Thoracic aorta (tissue), 2 donors: ENCODE measurements at places on chromosomes 1 and 21. TPM values are rescaled to one million over a fixed set of nuclear protein-coding genes. Genes with fewer than 3 reads are reported as not detected.

- no peaks in the 10 kb centered on the region for H3K27me3 ChIP-seq
- H3K4me3 ChIP-seq: no peak overlapping the region
- peaks cover 7% of the 10 kb centered on the region for H3K36me3 ChIP-seq
- no peak for DNase-seq
Measured at GRCh38 chr1:203685168-203685567, 58.5 kb downstream of the ATP2B4 start.

DNA sequence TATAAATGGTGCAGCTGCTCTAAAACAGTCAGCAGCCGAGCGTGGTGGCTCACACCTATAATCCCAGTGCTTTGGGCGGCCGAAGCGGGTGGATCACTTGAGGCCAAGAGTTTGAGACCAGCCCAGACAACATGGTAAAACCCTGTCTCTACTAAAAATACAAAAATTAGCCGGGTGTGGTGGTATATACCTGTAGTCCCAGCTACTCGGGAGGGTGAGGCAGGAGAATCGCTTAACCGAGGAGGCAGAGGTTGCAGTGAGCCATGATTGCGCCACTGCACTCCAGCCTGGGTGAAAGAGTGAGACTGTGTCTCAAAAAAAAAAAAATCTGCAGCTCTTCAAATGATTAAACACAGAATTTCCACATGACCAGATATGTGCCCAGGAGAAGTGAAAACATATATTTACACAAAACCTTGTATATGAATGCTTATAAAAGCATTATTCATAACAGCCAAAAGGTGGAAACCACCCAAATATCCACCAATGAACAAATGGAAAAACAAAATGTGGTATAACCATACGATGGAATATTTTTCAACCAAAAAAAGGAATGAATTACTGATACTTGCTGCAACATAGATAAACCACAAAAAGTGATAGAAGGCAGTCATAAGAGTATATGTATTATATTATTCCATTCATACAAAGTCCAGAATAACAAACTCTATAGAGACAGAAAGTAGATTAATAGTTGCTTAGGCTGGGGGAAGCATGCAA, 14.1 kb downstream of the EPS15 start:
- H3K4me1 ChIP-seq: peaks cover 42% of the 10 kb centered on the region
- no peak overlapping the region for H3K4me3 ChIP-seq
- no peaks in the 10 kb centered on the region for H3K27me3 ChIP-seq
- no peaks in the 10 kb centered on the region for H3K36me3 ChIP-seq
- no peak for DNase-seq

- DNase-seq: no peak
- H3K4me1 ChIP-seq: no peaks in the 10 kb centered on the region
- H3K4me3 ChIP-seq: no peak overlapping the region
Measured at GRCh38 chr1:165882168-165882837, 54.9 kb downstream of the UCK2 start.

- peaks cover 2% of the 10 kb centered on the region for H3K4me1 ChIP-seq
- DNase-seq: no peak
- H3K4me3 ChIP-seq: no peak overlapping the region
- H3K36me3 ChIP-seq: no peaks in the 10 kb centered on the region
Measured at GRCh38 chr1:9916452-9916851, 6.4 kb upstream of the CTNNBIP1 start.

DNA sequence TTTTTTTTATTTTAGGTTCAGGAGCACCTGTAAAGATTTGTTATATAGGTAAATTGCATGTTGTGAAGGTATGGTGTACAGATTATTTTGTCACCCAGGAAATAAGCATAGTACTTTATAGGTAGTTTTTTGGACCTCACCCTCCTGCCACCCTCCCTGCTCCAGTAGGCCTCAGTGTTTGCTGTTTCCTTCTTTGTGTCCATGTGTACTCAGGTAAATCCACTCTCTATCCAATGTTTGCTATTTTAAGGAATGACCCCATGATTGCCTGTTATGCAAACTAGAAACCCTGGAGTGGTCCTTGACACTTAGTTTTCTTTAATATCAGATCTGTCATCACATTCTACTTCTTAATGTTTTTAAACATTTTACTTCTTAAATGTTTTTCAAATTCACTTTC, 33.9 kb downstream of the LHX9 start:
- no peak overlapping the region for H3K27ac ChIP-seq
- H3K4me1 ChIP-seq: no peaks in the 10 kb centered on the region
- H3K36me3 ChIP-seq: no peaks in the 10 kb centered on the region
- H3K27me3 ChIP-seq: no peaks in the 10 kb centered on the region
- no peak for DNase-seq
- no peak overlapping the region for H3K4me3 ChIP-seq

DNA sequence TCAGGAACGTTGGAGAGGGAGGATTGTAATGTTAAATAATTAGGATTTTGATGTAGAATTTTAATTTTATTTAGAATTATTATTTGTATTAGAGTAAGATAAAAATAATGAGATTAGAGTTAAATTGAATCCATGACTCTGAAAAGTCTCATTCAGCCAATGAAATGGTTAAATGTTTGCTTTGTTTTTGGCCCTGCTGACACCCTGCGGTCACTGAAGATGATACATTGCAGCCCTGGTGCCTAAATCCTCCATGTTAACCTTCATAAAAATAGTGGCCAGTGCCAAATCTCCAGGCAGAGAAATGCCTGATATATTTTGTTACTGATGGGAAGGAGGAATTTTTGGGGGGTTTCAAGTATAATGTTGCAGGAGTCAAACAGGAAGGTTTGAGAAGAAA, 27.3 kb upstream of the RLF start:
- no peak for DNase-seq
- H3K36me3 ChIP-seq: no peaks in the 10 kb centered on the region
- H3K4me1 ChIP-seq: no peaks in the 10 kb centered on the region
- no peaks in the 10 kb centered on the region for H3K27me3 ChIP-seq
- H3K27ac ChIP-seq: no peak overlapping the region
- no peak overlapping the region for H3K4me3 ChIP-seq

DNA sequence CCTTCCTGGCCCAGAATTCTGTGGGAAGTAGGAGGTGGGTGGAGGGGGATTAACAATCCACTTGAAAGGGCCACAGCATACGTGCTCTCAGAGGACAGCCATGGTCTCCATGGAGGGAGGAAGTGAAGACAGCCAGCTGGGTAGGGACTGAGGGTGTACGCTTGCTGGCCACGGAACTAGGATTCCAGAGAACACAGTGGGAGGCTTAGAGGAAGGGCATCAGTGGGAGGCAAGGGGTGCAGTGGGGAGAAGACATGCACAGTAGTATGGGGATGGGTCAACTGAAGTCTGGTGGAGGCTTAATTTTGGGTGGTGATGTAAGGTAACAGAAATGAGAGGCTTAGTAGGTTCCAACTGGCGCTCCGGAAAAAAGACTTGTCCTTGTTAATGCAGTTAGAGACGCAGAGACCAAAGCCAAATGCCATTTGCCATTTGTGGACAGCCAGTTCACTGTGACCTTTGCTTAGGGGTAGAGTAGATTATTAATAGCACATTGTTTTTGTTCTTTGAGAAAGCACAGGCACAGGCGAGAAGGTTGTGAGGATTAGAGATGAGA, 103.0 kb downstream of the ZSCAN20 start:
- peak overlapping the region; percentile 90 for H3K27ac ChIP-seq
- peaks cover 9% of the 10 kb centered on the region for H3K4me1 ChIP-seq
- H3K4me3 ChIP-seq: peak overlapping the region; percentile 5
- H3K27me3 ChIP-seq: no peaks in the 10 kb centered on the region

DNA sequence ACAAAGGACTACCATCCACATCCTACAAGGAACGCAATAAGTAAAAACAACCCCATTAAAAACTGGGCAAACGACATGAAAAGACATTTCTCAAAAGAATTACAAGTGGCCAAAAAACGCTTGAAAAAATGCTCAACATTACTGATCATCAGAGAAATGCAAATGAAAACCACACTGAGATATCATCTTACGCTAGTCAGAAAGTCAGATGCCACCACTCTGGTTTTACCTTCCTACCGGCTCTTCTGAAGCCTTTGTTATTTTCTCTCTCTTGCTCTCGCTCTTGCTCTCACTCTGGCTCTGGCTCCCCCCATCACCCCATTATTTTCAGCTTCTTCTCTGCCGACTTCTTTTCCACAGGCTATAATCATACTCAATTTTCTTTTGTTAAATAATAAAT, 38.8 kb downstream of the VPS45 start:
- H3K36me3 ChIP-seq: no peaks in the 10 kb centered on the region
- no peaks in the 10 kb centered on the region for H3K4me1 ChIP-seq
- DNase-seq: no peak
- no peak overlapping the region for H3K4me3 ChIP-seq
- no peak overlapping the region for H3K27ac ChIP-seq

DNA sequence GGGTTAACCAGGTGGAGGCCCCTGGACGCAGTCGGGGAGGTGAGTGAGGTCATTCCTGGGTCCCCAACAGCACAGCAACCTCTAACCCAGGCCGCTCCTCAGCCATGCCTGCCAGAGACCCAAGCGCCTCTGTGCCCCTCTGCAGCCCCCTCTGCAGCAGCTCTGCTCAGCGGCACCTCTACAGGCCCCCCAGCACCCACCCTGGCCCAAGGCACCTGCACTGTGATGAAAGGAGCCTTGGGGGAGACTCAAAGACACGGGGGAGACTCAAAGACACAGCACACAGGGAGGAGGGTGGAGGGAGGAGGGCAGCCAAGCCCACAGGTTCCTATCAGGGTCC, 19.5 kb downstream of the WDR4 start:
- DNase-seq: no peak
- no peak overlapping the region for H3K4me3 ChIP-seq
- no peaks in the 10 kb centered on the region for H3K4me1 ChIP-seq
- peaks cover 54% of the 10 kb centered on the region for H3K36me3 ChIP-seq

OR2L5 gene
- total RNA-seq: not detected

NTPCR gene
- total RNA-seq: 21.4 TPM
